Epithelial cell of umbilical artery (primary cell): ENCODE measurements at places on chromosomes 1 and 21. TPM values are rescaled to one million over a fixed set of nuclear protein-coding genes. Genes with fewer than 3 reads are reported as not detected.

Gene PROK1
- total RNA-seq, result not detected in 2 replicates

Gene NPHP4
- total RNA-seq, result 4.3 and 4.5 TPM in 2 replicates

Gene IFNLR1
- total RNA-seq, result not detected in 2 replicates

Gene LAMC1
- 283 and 465 TPM in 2 replicates for total RNA-seq

Gene LAMB3
- 3.6 and 3.8 TPM in 2 replicates for total RNA-seq

Gene C1orf87
- not detected in 2 replicates for total RNA-seq

Gene TMEM52
- not detected in 2 replicates for total RNA-seq

Gene GTF2B
- 47.1 and 58.1 TPM in 2 replicates for total RNA-seq

Gene ADAMTS1
- total RNA-seq, result 26.0 and 36.6 TPM in 2 replicates

Gene GPATCH3
- 8.8 and 11.2 TPM in 2 replicates for total RNA-seq

Gene GBP6
- not detected in 2 replicates for total RNA-seq

Gene CDC7
- 5.8 and 7.9 TPM in 2 replicates for total RNA-seq

Gene OR2T8
- not detected in 2 replicates for total RNA-seq

Gene TRAF3IP3
- under 0.01 TPM in 1 of 2 replicates, not detected in the other for total RNA-seq

Gene PSMA5
- 79.8 and 93.9 TPM in 2 replicates for total RNA-seq
